Stomach (tissue), 19 donors: ENCODE measurements at places on chromosomes 11 and 22. TPM values are rescaled to one million over a fixed set of nuclear protein-coding genes. Genes with fewer than 3 reads are reported as not detected.

GRCh38 chr11:65946655-65947054 lies 1.4 kb downstream of the TSGA10IP start:
- DNase-seq: no peak
- H3K27ac ChIP-seq: no peak overlapping the region
- H3K4me3 ChIP-seq: no peak overlapping the region
- no peaks in the 10 kb centered on the region for H3K4me1 ChIP-seq
- H3K27me3 ChIP-seq: no peaks in the 10 kb centered on the region
- no peaks in the 10 kb centered on the region for H3K36me3 ChIP-seq

The USH1C gene
- 22.6 TPM for total RNA-seq

The MAPK8IP1 gene
- total RNA-seq: 8.0 TPM

GRCh38 chr11:75208446-75208845 lies 32.1 kb upstream of the TPBGL start:
- DNase-seq: no peak
- peaks cover 13% of the 10 kb centered on the region for H3K27me3 ChIP-seq
- no peak overlapping the region for H3K4me3 ChIP-seq
- H3K27ac ChIP-seq: no peak overlapping the region

- H3K27me3 ChIP-seq: no peaks in the 10 kb centered on the region
- no peak overlapping the region for H3K4me3 ChIP-seq
- peaks cover 52% of the 10 kb centered on the region for H3K36me3 ChIP-seq
- peak overlapping the region; percentile 95 for H3K27ac ChIP-seq
- peak; percentile 46 for DNase-seq
Observed at GRCh38 chr11:45856044-45856468, 8.8 kb downstream of the CRY2 start.

The WBP2NL gene
- total RNA-seq: not detected
